ENCODE measurements at places on chromosomes 7 and 10.
A peak's percentile ranks its signal among the peaks of the same experiment; 100 is the strongest.

DNA sequence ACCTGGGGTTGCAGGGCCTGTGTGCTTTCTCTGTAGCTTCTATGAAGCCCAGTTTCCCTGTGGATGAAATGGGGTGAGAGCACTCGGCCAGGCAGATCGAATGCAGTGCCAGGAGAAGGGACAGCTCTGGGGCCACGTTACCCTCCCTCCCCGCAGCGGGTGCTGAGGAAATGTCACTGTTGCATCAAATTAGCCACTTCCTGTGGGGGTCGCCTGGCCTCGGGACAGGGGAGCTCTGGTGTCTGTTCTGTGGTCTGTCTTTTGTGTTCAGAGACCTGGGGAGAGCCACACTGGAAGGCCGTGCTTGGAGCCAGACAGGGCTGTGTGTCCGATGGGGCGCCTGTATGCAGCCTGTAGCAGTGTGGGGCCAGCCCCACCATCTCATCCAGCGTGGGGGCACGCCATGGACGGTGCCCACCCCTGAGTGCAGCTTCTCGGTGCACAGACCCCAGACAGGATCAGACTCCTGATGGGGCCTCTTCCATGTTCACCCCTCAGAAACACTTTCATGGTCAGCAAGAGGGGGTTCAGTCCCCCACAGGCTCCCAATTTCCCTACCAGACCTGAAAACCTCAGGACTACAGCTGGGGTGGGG, 13.6 kb downstream of the TTYH3 start:
- peak; percentile 45 for DNase-seq

DNA sequence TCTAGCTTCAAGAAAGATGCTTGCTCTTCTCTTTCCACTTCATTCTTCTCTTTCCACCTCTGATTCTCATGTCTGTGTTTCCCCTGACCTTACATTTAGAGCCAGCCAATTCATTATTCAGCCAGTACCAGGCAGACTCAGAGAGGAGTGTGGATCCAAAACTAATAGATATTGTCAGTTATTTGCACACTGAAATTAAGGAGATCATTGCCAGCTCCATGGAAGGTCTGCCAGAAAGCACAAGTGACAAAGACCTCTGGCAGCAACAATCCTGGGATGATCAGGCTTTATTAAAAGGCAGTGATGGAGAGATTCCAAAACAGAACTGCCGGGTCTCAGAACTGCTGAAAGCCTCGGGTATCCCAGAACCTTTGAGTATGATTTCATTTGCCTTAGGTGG, 749.4 kb downstream of the XPNPEP1 start:
- no peak for DNase-seq

GRCh38 chr10:13987446-13987845, 343.3 kb downstream of the FRMD4A start:
- DNase-seq = peak; percentile 47

- DNase-seq = no peak
Observed at GRCh38 chr10:113648478-113648877, 15.4 kb downstream of the NRAP start.

GRCh38 chr10:63083904-63084689, 49.0 kb upstream of the NRBF2 start:
- DNase-seq = peak; percentile 76

All from suppressor macrophage treated with lipopolysaccharide for 4 hours (primary cell).